ENCODE measurements at places on chromosomes 3 and 15.

GRCh38 chr3:84991422-84991900, 32.7 kb downstream of the CADM2 start:
- no peak for DNase-seq

GRCh38 chr15:87901926-87902690, 354.4 kb downstream of the NTRK3 start:
- no peak for DNase-seq

DNA sequence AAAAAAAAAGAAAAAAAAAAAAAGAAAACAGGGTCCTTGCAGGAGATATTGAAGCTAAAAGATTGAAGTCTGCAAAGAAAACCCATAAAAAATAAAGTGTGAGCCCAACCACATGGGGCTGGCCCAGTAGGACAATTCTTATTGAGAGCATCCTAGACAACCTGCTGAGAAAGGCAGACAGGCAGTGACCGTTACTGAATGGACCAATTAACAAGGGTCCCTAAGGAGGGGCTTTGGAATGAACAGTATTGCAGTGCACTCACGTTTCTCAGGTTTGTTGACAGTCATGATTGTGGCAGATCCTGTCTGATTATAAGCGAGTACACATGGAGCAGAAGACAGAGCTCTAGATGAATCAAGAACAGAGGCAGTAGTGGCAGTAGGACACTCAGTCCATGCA, 168.6 kb downstream of the LSAMP start:
- no peak for DNase-seq

GRCh38 chr15:68789091-68789490, 31.6 kb downstream of the ANP32A start:
- DNase-seq = no peak

DNA sequence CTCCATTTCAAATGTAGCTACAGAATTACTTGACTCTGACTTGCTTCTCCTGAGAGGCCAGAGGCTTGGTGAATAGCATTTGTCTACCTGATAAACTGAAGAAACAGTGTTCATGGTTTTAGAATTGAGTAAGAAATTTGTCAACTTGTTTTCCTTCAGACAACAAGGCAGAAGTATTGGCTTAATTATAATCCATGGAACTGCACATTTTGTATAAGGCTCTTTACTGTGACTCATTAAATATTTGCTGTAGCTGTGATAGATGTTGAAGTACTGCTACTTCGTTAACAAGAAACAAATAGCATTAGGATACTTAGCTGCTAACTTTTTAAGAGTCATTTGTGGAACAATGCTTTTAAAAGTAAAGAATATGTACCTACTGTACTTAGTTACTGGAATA, 4.6 kb downstream of the UNC13C start:
- no peak for DNase-seq

- DNase-seq = peak; percentile 68
These were observed 2.8 kb downstream of the SQOR start for GRCh38 chr15:45637552-45638033.

- DNase-seq = no peak
These were observed 605.2 kb upstream of the NAALADL2 start for GRCh38 chr3:174253940-174254339.

GRCh38 chr15:46394463-46394862, 759.6 kb downstream of the SQOR start:
- no peak for DNase-seq

DNA sequence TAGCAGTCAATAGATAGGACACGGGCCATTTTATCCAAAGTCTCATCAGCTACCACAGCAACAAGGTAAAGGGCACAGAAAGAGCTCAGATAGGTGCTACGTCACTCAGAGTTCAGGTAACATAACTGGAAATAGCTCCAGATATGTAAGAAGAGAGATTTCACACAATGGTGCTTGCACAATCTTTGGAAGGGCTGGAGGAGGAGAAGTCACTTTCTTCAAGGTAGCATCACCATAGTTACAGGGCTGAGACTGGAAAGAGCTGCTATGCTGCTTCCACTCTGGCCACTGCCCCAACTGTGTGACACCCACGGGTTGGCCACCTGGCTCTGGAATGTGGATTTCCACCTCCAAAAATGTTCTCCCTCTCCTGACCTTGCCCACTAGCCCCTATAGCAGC, 448.8 kb upstream of the THBS1 start:
- no peak for DNase-seq

GRCh38 chr3:67415511-67415910, 238.9 kb downstream of the SUCLG2 start:
- DNase-seq = no peak

DNA sequence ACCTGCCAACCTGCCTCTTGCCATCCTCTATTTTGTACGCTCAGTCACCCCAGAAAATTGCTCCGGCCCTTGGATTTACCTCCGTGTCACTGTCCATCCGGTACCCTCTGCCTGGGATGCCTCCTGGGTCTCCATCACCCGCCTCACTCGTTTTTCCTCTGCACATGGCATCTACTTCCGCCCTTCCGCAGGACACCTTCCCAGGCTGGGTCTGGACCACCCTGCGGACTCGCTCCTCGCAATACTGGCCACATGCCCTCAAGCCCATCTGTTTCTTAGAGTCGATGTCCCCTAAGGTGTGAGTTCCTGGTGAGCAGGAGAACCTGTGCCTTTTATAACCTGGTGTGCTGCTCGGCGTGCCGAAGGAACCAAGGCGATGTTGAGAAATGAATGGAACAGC, 58.5 kb downstream of the APBA2 start:
- DNase-seq = no peak

DNA sequence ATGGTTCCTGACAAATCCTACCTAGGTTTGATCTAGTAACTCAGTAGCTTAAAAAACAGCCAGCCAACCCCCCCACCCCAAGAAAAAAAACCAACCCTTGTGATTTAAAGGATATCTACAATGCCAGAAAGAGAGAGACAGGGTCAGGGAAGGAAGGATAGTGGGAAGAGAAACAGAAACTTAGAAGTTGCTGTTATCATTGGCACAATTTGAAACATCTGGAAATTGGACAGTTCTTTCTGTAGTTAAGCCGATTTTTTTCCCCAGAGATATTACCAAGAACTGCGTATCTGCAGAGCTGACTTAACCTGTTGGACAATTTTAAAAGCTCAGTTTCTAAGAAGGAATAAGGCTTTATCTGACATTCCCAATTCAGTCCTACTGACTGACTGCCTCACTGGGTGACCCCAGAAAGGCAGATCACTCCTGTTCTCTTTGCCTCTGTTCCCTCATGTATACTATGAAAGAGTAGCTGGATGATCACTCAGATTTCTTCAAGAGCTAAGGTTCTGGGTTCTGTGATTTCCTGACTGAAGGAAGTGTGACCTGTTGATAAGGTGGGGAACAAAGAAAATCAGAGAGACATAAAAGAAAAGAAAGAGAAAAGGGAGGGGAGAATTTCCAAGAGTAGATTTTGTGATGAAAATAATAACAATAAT, 128.3 kb downstream of the MAP2K5 start:
- DNase-seq = no peak

GRCh38 chr15:76203346-76204108, 107.7 kb downstream of the ETFA start:
- DNase-seq = no peak

GRCh38 chr15:46170326-46170725, 535.5 kb downstream of the SQOR start:
- no peak for DNase-seq

GRCh38 chr3:45417930-45418847, 29.8 kb downstream of the LARS2 start:
- no peak for DNase-seq

GRCh38 chr3:16836505-16837237, 48.1 kb upstream of the PLCL2 start:
- no peak for DNase-seq

DNA sequence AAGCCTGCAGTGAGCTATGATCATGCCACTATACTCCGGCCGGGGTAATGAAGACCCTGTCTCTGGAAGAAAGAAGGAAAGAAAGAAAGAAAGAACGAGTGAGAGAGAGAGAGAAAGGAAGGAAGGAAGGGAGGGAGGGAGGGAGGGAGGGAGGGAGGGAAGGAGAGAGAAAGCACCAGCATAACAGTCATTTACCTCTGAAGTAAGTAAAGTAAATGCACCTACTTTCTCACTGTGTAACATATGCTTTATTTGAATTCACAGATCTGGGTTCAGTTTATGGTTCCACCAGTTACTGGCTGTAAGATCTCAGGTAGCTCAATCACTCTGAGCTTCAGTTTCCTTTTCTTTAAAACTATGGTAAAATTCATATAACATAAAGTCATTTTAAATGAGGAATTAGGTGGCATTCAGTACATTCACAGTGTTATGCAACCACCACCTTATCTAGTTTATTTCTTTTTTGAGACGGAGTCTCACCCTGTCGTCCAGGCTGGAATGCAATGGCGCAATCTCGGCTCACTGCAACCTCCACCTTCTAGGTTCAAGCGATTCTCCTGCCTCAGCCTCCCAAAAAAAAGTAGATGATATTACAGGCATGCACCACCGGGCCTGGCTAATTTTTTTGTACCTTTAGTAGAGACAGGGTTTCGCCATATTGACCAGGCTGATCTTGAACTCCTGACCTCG, 16.1 kb upstream of the RAD54L2 start:
- DNase-seq = no peak

- DNase-seq = peak; percentile 77
These were observed 27.2 kb upstream of the ZNF502 start for GRCh38 chr3:44685128-44685800.

DNA sequence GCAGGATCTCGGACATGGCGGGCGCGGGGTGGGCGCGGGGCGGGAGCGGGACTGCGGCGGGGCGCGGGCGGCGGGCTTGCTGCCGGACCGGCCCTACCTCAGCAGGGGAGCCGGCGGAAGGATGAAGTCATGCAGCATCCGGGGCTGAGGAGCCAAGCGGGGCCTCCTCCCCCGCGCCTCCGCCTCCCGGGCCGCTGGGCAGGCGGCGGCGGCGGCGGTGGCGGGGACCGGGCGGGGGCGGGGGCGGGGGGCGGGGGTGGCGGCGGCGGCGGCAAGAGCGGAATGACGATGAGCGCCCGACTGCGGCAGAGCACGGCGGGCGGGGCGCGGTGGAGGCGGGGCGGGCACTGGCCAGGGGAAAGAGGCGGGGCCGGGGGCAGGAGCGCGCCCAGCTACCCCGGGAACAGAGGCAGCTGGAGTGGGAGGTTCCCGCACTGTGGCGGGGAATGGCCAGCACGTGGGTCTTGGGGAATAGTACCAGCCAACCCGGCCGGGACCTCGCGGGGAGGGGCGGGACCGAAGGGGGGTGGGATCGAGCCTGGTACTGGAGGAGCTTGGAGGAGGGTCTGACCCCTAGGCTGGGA, at the start of gene CAMK2N2:
TSS of gene CAMK2N2 (minus strand) at position 284 of the 584 bp plus-strand sequence. CDS start at position 16, 268 bp downstream.
- DNase-seq = peak; percentile 78

DNA sequence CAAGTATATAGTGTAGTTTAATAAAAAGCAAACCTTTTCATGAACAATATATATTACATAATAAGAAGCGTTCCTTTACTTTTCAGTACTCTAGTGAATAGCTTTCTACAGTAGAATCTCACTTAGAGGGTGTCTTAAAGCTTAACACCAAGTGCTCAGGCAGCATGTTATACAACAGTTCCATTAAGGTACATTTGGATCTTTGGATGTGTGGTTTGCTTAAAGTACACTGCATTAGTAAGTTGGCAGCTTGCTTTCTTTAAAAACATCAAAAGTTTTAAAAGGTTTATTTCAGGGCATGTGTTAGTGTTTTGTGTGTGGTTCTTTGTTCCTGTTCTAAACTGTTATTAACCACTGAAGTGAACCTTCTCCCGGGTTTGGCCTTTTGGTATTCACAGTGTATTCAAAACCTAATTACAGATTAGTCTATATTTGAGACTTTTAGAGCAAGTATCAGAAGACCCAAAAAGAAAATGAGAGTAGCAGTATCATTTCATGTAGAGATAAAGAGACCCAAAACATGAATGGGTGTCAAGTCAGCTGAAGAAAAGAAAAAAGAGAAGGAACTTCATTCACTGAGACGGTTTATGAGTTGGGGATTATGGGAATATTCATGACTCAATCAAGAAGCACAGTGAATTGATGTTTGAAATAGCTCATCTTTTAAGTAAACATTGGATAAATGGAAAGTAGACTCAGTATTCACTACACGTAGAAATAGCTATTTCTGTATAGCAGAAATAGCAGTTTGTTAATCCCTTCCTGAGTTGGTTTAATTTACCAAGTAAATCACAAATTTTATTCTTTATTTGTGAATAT, 93.9 kb downstream of the OPA1 start:
- DNase-seq = no peak

DNA sequence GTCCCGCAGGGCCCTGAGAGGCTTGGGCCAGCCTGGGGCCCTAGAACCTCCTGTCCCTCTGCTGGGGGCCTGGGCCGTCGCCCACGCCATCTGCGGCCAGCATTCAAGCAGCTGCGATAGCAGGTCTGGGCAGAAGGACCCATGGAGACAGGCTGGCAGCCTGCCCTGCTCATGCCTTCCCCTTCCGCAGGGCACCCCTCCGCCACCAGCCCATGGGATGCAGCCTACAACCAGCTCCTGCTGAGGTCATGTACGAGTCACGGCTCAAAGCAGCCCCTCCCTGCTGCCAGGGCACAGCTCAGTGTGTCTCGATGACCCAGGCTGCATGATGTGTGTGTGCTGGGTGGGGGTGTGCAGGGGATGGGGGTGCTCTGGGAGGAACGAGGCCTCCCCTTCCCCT, 27.8 kb downstream of the DUSP7 start:
- DNase-seq = no peak

DNA sequence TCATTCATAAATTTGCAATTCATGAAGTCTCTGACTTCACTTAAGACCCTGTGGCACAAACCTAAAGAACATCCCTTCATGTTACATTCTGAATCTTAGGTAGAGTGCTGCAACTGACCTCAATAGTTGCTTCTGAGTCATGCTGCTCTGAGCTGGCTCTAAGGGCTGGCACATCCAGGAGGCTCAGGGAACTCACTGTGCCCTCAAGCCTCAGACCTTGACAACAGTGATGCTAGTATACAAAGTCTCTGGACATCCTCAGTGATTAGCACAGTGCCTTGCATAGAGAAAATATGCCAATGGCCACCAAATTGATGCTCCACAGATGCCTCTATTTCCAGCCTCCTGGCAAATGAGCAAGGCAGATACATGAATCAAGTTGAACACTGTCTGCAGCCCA, 740.9 kb upstream of the LMCD1 start:
- no peak for DNase-seq

GRCh38 chr3:119690043-119690656, 12.7 kb upstream of the CFAP91 start:
- no peak for DNase-seq

GRCh38 chr15:99452728-99453636, 112.8 kb upstream of the MEF2A start:
- no peak for DNase-seq

- no peak for DNase-seq
These were observed 63.8 kb downstream of the TTC23 start for GRCh38 chr15:99185414-99186130.

GRCh38 chr15:90300988-90301706, 35.7 kb downstream of the NGRN start:
- peak; percentile 76 for DNase-seq

- DNase-seq = peak; percentile 84
These were observed 127.5 kb downstream of the BDH1 start for GRCh38 chr3:197428117-197428801.

DNA sequence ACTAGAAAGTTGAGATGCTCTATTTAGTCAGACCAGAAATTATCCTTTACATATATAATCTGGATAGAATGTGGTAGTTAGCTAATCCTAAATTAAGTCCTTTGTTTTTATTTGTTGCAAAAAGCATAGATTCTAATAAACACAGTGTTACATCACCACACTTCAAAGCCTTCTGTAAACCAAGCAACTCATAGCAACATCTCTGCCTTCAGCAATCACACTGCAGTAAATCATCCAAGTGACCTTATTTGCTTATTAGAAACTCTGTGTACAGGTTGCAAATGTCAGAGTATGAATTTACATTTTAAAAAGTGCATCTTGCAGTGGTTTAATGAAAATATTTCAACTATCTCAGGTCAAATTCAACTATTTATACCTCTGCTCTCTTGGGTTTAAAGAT, 242.5 kb downstream of the GBE1 start:
- no peak for DNase-seq

- DNase-seq = no peak
These were observed 172.1 kb upstream of the LRRN1 start for GRCh38 chr3:3627114-3627513.

Data from stimulated activated CD4-positive, alpha-beta T cell treated with anti-CD3 and anti-CD28 coated beads, Interleukin-15, amount 100 ng/mL, for 24 hours (primary cell).